GM12878 (cell line): ENCODE measurements at places on chromosomes 1 and 21. TPM values are rescaled to one million over a fixed set of nuclear protein-coding genes. Genes with fewer than 3 reads are reported as not detected.
A peak's percentile ranks its signal among the peaks of the same experiment; 100 is the strongest.

DNA sequence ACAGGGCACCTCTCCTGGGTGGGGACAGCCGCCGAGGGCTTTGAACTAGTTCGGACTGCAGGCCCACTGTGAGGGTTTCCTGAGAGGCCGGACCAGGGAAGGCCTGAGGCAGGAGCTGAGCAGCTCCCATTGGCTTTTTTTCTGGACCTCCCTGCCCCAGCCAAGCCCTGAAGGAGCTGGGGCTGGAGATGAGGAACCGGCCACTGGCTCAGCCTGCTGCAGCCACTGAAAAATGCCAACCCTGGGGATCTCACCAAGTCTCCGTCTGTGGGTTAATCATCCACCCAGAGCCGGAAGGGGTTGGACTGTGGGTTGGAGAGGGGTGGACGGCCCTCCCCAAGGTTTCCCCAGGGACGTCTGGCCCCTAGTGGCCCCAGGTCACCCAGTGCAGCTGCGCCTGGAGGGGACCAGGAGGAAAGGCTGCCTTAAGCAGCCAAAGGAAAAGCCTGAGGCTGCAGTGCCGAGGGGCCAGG, 2.5 kb downstream of the VWA1 start:
- DNase-seq: peak; percentile 42

- peak; percentile 13 for DNase-seq
These were observed 325.1 kb downstream of the HHAT start for GRCh38 chr1:210653771-210654170.

GRCh38 chr1:16984717-16985116, 4.3 kb upstream of the MFAP2 start:
- no peak for DNase-seq

- no peak for DNase-seq
These were observed 79.0 kb upstream of the MAP10 start for GRCh38 chr1:232726048-232726779.

DNA sequence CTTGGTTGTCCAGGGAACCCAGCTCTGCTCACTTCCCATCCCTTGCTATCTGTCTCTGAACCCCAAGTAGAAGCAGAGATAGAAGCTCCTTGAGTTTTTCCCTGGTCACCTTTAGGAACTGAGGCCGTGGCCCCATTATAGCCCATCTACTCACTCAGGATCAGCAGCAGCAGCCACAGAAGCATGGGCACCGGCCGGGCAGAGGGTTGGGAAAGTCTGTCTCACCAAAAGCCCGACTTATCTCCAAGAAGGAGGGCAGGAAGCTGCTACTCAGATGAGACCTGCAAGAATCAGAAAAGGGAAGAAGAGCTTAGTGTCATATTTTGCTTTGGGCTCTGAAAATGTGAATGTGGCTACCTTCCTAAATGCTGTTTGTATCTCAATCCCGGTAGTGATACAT, 264 bp downstream of the FCRL3 start:
- no peak for DNase-seq

- DNase-seq: no peak
These were observed 49.1 kb upstream of the CPLANE2 start for GRCh38 chr1:16286122-16286521.

- DNase-seq: no peak
These were observed 10.1 kb upstream of the LRRC71 start for GRCh38 chr1:156910309-156910782.

DNA sequence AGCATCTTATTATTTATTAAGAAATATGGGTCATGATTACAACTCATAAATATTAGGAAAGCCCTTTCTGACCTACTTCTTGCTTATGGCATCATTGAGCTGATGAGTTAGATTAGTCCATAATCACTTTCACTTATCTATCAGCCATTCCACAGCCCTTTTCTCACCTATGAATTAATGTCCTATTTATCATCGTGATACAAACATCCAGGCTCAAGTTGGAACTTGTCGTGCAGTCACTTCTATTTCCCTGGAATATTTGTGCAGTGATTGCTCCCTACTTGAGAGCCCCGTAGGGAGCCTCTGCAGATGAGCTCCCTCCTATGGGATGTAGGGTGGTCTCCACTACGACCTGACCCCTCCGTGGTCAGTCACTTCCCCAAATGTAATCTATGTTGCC, 8.1 kb upstream of the F3 start:
- no peak for DNase-seq

GRCh38 chr1:39681294-39681693, 9.4 kb upstream of the NT5C1A start:
- DNase-seq: no peak

DNA sequence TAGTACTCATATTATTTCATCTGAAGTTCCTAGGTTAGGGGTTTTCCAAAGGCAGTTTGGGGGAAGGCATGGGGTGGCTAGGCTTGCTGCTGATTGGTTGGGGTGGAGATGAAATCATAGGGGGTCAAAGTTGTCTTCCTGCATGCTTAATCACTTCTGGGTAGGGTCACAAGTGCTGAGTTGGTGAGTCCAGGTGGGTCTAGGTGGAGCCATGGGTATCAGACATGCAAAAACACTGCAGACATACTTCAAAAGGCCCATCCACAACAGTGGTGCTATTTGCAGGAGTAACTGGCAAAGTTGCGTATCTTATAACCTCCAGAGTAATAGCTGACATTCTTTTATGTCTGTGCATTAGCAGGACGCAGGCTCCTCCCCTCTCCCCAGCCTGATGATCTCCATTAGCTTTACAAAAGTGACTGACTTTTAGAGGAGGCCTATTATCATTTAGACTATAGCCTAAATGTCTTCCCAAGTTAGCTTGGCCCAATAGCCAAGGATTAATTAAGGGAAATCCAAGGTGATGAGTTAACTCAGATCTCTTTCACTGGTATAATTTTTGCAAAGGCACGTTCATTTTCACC, 374.4 kb upstream of the PRMT6 start:
- no peak for DNase-seq

GRCh38 chr1:70041317-70042045, 163.9 kb downstream of the LRRC40 start:
- no peak for DNase-seq

- no peak for DNase-seq
These were observed 19.9 kb downstream of the WNT4 start for GRCh38 chr1:22123071-22123390.

GRCh38 chr1:101137144-101138126, 99.4 kb upstream of the S1PR1 start:
- peak; percentile 39 for DNase-seq

- DNase-seq: no peak
These were observed 103.8 kb downstream of the TRABD2B start for GRCh38 chr1:47893412-47893811.

CELSR2 gene
- total RNA-seq: 0.15 and 0.19 TPM in 2 replicates

DNA sequence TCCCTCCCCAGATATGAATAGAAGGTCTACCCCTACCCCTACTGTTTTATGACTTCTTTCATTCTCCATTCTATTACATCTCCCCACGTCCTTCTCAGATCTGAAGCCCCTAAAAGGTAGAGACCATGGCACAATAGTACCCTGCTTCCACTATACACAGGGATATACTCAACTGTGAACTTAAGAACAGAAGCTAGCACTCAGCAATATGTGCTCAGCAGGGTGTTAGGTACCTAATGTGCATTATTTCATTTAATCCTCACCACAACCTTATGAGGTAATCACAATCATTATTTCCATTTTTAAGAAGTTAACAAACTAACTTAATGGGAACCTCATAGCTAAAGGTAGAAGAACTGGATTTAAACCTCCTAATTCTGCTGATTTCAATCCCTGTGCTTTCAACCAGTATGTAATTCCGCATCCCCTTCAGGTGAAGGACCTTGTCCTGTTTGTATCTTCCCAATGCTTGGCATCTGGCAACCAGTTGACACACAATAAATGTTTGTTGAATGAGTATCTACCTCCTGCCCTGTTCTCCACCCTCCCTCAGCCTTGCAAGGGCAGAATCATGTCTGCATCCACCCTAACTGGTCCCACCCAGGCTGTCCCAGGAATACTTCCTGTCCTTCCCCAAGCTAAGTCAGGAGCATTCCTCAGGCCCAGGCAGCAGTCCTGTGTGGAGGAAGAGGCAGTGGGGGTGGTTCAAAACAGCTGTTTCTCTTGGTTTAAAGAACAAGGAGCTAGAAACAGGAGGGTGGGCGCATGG, 6.5 kb downstream of the DENND2D start:
- no peak for DNase-seq

- no peak for DNase-seq
These were observed 25.0 kb downstream of the SLAMF1 start for GRCh38 chr1:160621633-160622413.

GRCh38 chr1:8517661-8518489, 200.0 kb downstream of the SLC45A1 start:
- no peak for DNase-seq

GRCh38 chr1:230256896-230257295, 169.2 kb downstream of the PGBD5 start:
- DNase-seq: no peak

ADGRL2 gene
- 0.43 and 0.51 TPM in 2 replicates for total RNA-seq

GRIK1 gene
- total RNA-seq: not detected in 2 replicates

BCL2L15 gene
- 0.43 and 0.87 TPM in 2 replicates for total RNA-seq

- no peak for DNase-seq
These were observed 38.4 kb upstream of the PRDM2 start for GRCh38 chr1:13661539-13661938.

GRCh38 chr1:243903895-243904294, 53.9 kb upstream of the AKT3 start:
- no peak for DNase-seq

GRCh38 chr1:246705368-246705767, 18.8 kb upstream of the SCCPDH start:
- no peak for DNase-seq

ATAD3C gene
- 1.1 and 1.6 TPM in 2 replicates for total RNA-seq

RBM34 gene
- total RNA-seq: 89.2 and 95.2 TPM in 2 replicates

- no peak for DNase-seq
These were observed 99.3 kb downstream of the FMN2 start for GRCh38 chr1:240190881-240191401.

KCNJ9 gene
- not detected in 2 replicates for total RNA-seq

- DNase-seq: no peak
These were observed 176.5 kb downstream of the HIVEP3 start for GRCh38 chr1:41742219-41742618.

DNA sequence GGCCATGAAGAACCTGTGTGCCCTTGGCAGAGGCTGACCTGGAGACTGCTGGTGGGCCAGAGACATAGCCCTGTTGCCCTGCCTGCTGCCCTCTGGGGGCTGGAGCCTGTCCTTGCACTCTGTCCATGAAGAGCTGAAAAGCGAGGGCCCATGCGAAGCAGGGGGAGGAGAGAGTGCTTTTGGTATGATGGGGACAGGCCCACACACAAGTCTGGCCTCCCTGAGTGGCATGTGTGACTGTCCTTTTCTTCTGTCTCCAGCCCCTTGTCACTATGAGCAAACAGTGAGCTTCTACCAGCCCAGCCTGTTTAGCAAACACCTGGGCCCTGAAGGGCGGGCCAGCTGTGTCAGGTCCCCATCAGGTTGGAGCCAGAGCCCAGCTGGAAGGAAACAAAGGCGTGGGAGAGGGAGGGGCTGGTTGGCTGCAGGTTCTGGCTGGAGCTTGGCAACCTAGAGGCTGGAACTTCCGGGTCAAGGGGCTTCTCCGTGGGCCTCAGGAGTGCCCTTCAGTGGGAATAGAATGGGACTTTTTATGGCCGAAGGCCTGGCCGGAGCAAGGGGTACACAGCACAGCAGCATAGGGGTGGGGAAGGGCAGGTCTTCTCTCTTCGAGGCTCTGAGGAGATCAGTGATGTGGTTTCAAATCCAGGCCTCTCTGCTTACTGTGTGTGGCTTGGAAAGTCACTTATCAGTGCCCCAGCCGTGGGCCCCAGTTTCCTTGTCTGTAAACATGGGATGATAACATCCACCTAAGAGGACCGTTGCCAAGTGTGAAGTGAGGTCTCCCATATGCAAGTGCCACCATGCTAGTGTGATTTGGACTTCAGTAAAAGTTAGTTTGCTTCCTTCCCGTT, 14.3 kb downstream of the QSOX1 start:
- DNase-seq: no peak

DNA sequence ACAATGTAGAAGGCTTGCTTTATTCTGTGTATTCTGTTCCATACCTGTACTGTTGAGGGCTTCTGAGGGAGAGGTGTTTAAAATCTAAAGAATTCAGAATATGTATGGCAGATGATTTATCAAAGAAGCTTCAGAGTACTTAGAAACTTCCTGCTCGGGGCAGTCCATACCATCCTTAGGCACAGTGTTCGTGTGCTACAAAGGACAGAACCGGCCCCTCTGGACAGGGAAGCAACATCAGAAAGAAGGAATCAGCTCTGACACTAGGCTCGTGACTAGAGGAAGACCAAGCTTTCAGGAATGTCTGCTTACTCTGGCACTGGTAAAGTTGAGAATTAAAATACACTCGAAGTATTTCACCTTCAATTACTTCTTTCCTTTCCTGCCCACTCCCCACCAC, 14.1 kb downstream of the SELP start:
- DNase-seq: no peak

DNA sequence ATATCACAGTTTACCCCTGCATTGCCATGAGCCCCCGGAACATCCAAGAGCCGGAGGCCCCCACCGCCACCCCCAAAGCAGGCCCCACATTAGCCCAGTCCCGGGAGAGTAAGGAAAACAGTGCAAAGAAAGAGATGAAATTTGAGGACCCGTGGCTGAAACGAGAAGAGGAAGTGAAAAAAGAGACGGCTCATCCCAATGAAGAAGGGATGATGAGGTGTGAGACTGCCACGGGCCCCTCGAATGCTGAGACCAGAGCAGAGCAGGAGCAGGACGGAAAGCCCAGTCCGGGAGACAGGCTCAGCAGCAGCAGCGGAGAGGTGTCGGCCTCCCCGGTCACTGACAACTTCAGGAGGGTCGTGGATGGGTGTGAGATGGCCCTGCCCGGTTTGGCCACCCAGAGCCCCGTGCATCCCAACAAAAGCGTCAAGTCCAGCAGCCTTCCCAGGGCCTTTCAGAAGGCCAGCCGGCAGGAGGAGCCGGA, 532.4 kb downstream of the KIF26B start:
- DNase-seq: no peak

TNFSF18 gene
- not detected in 2 replicates for total RNA-seq

DNA sequence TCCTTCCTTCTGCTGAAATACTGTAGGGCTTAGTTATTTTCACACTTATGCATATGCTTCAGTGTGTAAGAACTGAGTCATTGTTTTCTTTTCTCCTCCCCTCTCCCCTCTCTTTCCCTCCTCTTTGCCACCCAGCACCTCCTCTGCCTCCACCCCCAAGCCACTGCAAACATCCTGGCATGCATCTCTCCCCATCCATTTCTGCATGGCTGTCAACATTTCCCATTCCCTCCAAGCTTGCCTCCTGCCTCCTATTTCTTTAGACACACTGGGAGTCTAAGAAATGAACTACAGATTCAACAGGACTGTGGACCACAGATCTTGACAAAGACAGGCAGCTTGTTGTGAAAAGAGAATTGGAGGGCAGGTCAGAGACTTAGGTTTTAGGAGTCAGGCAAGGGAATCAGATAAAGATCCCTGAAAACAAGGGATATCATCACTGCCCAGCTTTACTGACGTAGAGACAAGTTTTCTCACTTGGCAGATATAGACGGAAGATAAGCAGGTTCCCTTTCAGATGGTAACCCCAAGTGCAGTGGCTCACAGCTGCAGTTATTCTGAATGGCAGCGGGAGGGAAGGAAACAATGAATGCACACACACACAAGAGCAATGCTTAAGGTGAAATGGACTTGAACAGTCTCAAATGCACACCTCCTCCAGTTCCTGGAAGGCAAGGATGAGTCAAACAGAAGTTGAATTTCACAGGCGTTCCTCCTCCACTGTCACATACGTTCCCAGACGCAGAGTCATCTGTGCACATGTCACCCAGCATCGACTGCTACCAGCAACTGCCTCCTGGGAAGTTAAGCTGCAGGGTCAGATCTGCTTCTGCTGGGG, 56.1 kb downstream of the HIVEP3 start:
- DNase-seq: no peak

- DNase-seq: no peak
These were observed 60.2 kb upstream of the ID3 start for GRCh38 chr1:23619299-23620188.
